ENCODE measurements at places on chromosomes 6 and 20.

DNA sequence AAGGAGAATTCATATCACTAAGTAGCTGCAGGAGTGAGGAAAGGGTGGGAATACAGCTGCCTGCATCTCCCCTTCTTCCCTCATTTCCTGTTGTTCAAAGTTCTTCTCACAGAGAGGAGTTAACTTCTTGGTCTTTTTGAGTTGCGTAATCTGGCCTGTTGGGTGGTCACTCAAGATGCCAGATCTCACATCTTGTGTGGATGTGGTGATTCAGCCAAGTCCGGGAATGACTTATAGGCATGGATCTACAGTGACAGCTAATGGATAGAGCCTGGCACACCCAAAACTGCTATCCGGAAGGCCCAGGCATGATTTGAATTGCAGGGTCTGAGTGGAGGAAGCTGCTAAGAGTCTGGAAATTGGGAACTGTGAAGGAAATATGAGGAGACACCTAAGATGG, 100.2 kb upstream of the SLC35B3 start:
- DNase-seq: no peak

DNA sequence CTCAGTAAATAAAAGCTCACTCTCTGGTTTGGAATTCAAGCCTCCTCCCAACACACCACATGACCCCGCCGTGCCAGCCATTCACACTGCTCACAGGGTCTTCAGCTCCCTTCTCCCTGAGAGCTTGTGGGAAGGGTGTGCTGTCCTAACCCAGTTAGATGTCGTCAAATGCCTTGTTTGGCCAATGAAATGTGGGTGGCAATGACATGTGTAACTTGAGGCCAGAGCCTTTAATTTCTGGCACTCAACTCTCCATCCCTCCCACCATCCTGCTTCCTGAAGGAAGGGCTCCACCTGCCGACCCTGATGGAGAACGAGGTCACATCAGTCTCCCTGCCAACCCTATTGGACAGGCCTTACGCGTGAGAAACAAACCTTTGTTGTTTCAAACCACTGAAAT, 224.5 kb upstream of the AGPAT4 start:
- no peak for DNase-seq

- DNase-seq: no peak
Observed at GRCh38 chr6:158978757-158979156, 21.2 kb downstream of the RSPH3 start.

DNA sequence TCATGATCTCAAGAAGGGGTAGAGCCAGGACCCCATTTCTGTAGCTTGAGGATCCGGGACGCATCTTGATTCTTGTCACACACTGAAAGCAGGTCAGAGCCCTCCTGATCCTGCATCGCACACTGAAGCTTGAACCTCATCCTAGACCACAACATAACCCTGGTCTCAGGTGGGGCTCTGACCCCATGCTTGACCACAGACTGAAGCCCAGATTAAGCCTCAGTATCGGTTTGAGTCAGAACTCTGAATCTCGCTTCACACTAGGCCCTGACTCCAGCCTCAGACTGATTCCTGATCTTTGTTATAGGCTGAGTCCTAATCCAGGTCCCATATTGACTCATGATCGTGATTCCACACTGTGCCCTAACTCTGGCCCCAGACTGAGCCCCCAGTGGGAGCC, 8.5 kb upstream of the RSPO4 start:
- no peak for DNase-seq

DNA sequence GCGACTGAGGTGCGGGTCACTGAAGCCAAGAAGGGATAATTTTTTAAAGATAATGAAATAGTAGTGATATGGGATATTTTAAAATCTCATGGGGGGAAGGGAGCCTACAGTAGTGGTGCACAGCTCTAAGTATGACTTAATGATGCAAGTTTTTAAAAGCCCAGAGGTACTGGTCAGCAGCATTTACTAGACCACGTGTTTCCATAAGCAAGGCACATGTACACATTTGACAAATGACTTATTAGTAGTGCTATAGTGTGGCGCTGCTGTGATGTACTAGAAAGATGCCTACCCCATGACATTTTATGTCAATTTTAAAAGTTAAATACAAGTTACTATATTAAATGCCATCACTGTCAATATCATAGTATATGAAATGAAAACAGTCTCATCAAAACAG, 7.5 kb upstream of the LINC00237 start:
- DNase-seq: no peak

GRCh38 chr6:37820718-37821079, 1.2 kb downstream of the ZFAND3 start:
- peak; percentile 5 for DNase-seq

GRCh38 chr20:16191496-16191895, 381.8 kb downstream of the KIF16B start:
- DNase-seq: no peak

Data from central memory CD4-positive, alpha-beta T cell (primary cell).